HT-29 (cell line): ENCODE measurements at places on chromosomes 2 and 18.

- DNase-seq = no peak
These were observed 624.3 kb upstream of the FANCL start for GRCh38 chr2:58865436-58865835.

DNA sequence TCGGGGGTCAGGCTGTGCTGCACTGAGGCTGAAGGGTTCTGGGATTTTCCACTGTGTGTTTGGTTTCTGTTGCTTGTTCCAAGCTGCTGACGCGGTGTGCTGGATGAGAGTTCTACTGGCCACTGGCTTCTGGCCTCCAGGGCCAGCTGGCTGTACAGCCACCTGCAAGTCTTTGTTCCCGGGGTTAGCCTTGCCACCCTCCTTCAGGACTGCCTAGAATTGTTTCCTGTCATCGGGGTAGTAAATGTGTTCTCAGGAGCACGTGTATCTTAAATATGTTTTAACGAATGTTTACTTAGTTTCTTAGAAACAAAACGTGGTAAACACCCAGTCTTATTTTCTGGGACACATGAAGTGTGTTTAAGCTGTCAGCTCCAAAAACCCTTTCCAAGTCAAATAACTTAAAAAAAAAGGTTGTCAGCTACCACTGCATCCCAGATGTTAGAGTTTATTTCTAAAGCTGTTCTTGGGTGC lies 231.2 kb downstream of the AGAP1 start:
- DNase-seq = no peak

GRCh38 chr2:211981451-211981850 lies 557.2 kb downstream of the ERBB4 start:
- no peak for DNase-seq

- DNase-seq = peak; percentile 56
These were observed 52.0 kb upstream of the NFATC1 start for GRCh38 chr18:79343567-79344207.

GRCh38 chr2:170917219-170917913 lies 11.7 kb upstream of the GORASP2 start:
- DNase-seq = no peak

GRCh38 chr2:40317046-40317445 lies 134.8 kb downstream of the SLC8A1 start:
- no peak for DNase-seq

DNA sequence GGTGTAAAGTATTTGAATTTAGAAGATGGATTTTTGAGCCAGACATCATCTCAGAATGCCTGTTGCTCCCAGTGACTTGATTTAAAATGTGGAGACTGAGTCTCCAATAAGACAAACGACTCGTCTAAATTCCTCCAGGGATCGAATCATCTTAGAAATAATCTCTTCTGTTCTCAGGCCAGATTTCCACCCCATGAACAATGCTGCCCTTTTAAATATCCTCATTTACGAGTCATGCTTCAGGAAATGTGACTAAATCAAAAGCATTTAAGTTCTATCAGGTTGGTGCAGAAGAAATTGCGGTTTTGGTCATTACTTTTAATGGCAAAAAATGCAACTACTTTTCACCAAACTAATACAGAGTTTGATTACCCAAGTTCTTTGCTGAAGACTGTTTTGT lies 684.6 kb upstream of the SOX11 start:
- DNase-seq = no peak

DNA sequence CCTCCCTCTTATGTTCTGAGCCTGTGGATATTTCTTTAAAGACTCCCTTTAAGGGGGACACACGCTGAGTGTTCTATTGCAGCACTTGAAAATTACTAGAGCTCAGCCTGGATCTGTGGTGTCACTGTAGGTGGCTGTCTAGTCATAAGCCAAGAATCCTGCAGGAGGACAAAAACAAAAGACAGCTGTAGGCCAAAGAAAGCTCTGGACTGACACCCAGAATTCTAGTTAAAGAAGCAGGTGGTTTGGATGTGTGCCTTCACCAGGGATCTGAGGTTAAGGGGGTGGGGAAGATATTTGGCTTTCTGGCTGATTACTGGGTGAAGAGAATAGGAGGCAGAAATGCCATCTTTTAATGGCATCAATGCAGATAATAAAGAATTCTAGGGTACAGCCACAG lies 842.5 kb upstream of the NXPH2 start:
- DNase-seq = no peak

DNA sequence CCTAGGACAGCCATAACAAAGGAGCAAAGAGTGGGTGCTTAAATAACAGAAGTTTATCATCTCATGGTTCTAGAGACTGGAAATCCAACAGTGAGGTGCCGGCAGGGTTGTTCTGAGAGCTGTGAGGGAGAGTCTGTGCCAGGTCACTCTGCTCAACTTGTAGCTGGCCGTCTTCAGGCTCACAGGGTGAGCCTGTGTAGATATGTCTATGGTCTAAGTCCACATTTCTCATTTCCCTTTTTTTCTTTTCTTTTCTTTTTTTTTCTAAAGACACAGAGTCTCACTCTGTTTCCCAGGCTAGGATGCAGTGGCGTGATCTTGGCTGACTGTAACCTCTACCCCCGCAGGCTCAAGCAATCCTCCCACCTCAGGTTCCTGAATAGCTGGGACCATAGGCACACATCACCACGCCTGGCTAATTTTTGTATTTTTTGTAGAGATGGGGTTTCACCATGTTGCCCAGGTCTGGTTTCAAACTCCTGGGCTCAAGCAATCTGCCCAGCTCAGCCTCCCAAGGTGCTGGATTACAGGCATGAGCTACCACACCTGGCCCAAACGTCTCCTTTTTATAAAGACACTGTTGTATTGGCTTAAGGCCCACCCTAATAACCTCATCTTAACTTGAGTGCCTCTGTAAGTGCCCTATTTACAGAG lies 142.2 kb downstream of the SP3 start:
- DNase-seq = no peak

DNA sequence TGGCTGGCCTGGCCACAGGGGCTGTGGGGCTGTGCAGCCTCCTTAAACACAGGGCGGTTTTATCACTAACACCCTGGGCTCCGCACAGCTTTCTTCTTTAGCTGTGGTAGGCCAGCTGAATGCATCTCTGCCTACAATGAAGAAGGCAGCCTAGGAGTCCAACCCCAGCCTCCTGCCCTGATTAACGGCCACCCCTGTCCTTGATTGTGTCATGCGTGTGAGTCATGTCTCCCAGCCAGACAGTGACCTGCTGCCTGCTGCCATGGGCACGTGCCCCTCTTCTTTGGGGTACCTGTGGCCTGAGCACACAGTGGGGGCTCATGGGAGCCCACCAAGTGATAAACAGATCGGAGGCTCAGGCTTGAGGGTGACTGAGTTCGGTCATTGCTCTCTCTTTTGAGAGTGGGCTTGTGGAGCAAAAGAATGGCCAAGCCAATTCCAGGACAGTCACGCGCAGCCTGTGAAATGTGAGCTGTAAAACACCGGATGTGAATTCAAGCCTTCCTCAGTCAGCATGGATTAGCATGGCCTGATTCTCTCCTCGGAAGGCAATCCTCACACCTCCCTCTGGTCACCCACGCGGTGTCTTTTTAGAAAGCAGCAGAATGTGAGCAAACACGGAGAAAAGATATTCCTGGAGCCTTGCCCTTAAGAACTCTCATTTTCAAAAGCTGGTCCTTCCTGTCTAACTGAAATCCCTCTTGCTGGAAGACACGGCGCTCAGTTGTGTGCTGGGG lies 144.1 kb downstream of the CELF4 start:
- DNase-seq = no peak

DNA sequence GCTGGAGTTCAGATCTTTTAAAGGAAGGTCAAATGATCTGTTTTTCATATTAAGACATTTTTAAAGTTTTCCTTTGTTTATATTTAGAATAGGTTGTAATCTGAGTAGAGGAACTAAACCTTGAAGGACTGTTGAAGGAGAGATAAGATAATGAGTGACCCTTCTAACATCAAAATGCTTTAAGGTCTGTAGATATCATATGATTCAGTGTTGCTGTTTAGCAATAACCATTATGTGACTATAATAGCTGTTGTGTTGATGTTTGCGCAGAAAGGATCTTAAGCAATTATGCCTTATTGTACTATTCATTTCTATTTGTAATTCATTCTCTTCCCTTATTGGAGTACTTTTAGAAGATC lies 60.0 kb downstream of the SLC16A14 start:
- no peak for DNase-seq

- DNase-seq = no peak
These were observed 66.6 kb downstream of the CELF4 start for GRCh38 chr18:37499044-37499443.

- no peak for DNase-seq
These were observed 86.8 kb upstream of the HAAO start for GRCh38 chr2:42879121-42879705.

GRCh38 chr2:99726691-99727090 lies 236.9 kb upstream of the REV1 start:
- no peak for DNase-seq

DNA sequence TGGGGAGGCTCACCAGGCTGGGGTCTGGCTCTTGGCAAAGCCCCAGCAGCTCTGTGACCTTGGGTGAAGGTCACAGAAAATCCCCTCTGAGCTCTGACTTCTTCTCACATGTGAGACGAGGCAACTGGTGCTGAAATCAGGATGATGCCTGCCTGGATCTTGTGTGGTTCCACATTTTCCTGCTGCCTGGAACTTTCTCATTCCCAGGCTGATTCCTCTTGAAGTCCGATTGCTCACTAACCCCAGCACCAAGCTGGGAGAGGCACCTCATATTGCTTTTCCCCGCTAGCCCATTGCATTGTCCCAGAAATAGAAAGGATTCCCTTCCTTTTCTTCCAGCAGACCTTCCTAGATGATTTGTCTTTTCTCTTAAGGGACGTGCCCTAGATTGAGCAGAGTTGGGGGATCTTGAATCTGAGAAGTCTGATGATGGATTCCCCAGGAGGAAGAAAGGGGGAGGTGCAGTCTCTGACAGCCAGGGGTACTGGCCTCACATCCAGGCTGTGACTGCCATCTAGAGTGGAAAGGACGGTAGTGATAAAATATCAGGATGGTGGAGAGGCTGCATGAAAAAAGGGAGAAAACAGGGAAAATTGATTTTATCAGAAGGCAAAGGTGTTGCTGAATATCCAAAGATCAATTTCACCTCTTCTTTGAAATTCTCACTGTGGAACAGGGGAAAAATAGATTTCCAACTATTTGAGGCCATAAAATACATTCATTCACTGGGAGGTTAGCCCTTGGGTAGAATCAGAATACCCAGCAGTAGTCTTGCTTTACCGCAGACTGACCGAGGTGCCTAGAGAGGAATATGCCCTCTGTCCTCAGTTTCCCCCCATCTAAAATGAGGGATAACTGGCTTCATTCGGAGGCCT lies 96.3 kb downstream of the FAM210A start:
- peak; percentile 68 for DNase-seq

GRCh38 chr2:211371465-211371864 lies 815.1 kb downstream of the CPS1 start:
- DNase-seq = no peak

DNA sequence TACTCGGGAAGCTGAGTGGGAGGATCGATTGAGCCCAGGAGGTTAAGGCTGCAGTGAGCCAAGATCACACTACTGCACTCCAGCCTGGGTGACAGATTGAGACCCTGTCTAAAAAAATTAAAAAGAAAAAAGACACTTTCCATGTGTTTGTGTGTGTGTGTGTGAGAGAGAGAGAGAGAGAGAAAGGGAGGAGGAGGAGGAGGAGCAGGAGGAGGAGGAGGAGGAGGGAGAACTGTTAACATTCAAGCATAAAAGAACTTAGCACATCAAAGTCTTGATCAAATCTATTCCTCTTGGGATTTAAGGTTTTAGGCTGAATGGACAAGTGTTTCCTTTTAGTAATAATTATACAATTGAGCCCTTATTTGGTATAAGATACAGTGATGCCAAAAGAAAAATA lies 75.5 kb downstream of the SPOPL start:
- no peak for DNase-seq

DNA sequence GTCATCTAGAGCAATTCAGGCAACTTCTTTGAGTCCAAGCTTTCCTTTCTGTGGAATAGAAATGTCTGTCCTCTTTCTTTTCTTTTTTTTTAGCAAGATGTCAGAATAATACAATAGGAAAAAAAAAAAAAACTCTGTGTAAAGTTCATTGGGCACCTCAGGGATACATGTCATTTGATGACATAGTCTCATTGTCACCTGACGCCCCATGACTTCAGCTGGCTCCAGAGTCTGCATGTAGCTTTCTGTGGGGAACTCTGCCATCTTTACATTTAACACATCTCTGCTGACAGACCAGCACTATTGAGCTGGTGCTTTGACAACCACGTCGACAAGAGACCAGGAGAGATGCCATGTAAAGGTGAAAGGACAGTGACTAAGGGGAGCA lies 172.5 kb upstream of the KLF7 start:
- DNase-seq = no peak

GRCh38 chr2:204967199-204967960 lies 422.1 kb downstream of the PARD3B start:
- no peak for DNase-seq

DNA sequence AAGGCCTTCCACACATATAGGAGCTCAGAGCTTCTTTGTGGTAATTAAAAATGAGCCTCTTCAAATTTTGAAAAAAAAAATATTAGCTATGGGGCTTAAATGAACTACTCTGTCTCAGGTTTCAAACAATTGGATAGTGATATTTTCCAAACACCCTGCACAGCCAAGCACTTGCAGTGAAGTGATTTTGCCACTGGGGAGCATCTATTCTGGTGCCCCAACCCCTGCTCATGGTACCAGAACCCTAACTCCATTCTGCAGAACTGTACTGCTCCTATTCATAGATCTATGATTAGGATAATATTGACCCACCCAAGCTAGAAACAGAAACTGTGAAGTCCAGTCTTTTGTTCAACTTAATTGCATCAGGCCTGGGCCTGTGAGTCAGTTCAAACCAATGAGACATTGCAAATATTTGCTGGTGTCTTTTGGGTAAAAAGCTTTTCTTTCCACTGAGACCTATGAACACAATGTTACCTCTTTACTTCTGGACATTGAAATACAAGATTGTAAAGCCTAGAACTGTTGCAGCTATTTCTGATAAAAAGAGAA lies 324.0 kb downstream of the GALNT13 start:
- DNase-seq = no peak

- DNase-seq = no peak
These were observed 41.1 kb upstream of the C1GALT1C1L start for GRCh38 chr2:43717322-43717721.

DNA sequence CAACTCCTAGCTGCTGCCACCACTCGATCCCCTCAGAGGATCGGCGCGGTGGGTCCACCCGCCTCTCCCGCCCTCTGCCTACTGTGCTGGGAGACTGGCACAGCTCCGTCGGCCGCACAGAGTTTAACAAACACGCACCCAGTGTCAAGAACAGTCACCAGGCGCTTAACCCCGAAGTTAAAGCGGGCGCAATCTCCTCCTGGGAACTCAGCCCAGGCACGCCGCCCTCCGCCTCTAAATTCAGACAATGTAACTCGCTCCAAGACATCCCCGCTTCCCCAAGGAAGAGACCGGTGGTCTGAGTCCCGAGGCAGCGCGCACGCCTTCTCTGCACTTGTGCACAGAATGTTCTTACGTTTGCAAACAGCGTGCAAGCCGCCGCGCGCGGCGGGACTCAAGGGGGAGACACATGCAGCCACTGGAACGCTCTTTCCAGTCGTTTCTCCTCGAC lies 533 bp downstream of the CXCR4 start:
- DNase-seq = no peak
